Central memory CD8-positive, alpha-beta T cell (primary cell): ENCODE measurements at places on chromosomes 16 and 17.

GRCh38 chr16:47198180-47198575 is 54.4 kb upstream of the NETO2 start:
- DNase-seq, result no peak

DNA sequence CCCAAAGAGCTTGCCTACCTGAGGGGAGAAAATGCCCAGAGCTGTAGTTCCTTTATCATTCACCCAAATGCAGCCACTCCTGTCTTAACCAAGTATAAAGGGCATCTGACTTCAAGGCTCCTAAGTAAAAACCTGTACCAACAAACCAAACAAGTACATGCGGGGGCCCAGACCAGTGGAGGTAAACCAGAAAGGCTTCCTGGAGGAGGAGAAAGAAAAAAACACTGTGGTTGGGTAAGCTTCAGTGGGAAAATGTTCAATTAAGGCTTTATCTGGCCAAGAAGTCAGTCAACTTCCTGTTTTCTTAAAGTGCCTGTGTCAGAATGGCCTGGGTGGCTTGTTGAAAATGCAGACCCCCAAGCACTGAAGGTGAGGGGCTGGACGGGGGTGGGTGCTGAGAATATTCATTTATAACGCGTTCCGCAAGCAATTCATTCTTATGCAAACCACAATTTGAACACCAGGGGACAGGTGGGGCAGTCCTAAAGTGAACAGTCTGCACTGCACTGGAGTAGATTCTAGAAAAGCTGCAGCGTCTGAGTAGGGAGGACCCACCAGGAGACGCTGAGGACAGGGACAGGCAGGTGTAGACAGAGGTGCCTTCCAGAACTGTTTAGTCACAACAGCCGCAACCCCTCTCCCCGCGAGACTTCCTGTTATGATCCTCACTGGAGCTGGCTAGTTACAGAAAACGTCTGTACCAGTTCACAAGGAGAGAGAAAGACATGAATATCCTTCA is 467.1 kb downstream of the SOX9 start:
- DNase-seq, result no peak

DNA sequence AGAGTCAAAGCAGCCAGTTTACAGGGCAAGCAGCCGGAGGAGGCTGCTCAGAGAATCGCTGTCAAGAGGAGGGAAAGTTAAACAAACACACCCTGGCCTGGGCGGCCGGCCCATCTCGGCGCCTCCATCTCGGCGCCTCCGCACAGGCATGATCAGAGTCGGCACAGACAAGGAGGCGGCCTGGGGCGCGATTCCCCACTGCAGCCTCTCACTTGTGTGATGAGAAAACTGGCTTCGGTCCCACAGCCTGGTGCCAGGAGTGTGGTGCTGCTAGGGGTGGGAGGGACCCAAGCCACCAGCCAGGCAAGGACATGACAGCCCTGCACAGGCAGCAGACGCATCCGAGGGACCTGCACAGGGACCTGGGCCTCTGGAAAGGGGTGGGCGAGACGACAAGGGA is 17.7 kb downstream of the SLC38A10 start:
- DNase-seq, result no peak

GRCh38 chr17:44863061-44863918 is 15.6 kb downstream of the HIGD1B start:
- DNase-seq, result no peak

DNA sequence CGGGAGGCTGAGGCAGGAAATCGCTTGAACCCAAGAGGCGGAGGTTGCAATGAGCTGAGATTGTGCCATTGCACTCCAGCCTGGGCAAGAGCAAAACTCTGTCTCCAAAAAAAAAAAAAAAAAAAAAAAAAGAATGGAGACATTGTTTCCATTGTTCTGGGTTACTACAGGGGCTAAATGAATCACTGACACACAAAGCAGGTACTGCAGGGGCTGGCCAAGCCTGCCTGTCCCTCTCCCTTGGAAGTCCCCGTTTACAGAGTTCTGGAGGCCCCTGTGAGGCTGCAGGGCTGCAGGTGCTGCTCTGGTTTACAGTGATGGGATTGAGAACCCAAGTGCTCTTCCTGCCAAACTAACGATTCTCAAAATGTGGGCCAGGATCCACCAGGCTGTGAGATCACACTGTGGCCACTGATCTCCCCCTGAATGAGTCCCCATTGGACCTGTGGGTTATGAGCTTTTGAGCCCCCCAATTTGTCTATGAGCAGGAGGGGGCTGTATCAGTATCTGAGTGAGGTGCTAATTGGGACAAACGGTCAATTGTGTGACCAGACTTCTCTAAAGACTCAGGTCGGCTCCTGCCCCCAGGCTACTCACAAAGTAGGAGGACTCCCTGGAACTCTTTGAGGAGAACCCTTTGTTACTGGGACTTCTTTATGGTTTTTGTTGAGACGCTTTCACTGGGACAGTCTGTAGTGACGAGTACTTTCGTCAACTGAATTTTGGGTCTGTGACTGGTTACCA is 39.0 kb downstream of the DNAH17 start:
- no peak for DNase-seq

- DNase-seq, result no peak
These were observed 21.4 kb upstream of the JPH3 start for GRCh38 chr16:87580855-87581261.
